NCI-H446 (cell line): ENCODE measurements at places on chromosomes 3 and 15.

DNA sequence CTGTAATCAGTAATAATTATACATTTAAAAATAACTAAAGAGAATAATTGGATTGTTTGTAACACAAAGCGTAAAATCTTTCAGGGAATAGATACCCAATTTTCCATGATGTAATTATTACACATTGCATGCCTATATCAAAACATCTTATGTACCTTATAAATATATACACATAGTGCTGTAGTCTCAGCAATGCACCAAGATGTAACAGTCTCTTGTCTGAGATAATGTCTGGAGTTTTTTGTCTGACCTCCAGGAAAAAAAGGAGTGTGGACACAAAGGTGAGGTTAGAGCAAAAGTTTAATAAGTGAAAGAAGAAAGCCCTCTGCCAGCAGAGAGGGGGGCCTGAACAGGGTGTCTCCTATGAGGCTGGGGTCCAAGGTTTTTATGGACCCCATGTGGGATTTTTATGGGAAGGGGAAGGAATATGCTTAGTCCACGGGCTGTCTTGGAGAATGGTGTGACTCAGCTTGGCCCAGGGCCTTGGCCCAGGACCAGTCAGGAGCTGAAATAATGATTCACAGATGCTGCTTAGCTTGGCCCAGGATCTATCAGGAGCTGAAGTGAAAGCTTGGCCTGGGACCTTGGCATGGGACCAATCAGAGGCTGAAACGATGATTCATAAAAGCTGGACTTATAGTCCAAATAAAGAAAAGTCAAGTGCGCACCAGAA, 545.0 kb downstream of the ZPLD1 start:
- DNase-seq, result peak; percentile 91

DNA sequence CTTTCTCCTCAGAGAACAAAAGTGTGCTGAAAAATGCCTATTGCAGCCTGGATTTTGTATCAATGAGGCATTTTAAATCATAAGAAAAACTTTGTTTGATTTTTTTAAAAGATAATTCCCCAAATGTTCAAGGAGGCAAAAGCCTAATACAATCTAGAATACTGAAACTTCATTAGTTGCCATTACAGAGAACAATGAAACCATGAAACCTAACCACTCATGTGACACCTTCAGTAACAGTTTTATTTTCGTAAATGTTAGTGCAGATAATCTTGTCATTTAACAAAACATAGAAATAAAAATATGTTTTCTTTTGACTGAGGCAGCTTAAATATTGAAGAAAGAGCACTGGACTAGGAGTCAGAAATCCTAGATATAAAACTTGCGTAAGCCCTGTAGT, 655.9 kb downstream of the RBMS3 start:
- no peak for DNase-seq

DNA sequence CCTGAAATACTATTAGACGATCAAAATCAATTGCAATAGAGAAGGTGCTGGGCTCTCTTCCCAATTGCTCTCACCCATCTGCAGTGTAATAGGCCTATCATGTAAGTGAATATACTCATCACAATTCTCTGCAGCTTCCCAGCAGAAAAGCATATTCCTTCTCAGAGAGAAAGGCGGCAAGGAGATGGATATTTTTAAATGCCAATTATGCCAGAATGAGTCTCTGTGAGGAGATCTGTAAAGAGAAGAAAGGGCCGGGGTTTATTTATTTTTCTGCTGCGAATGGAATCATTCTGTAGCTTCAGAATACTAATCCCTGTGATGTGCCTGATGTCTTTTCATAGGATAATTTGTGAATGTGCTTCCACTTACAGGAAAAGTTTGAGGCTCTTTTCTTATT, 112.0 kb downstream of the APBA2 start:
- no peak for DNase-seq

GRCh38 chr3:119323723-119324085, 29.5 kb downstream of the ARHGAP31 start:
- DNase-seq, result no peak

GRCh38 chr3:108114423-108115065, 23.7 kb upstream of the CD47 start:
- DNase-seq, result no peak

DNA sequence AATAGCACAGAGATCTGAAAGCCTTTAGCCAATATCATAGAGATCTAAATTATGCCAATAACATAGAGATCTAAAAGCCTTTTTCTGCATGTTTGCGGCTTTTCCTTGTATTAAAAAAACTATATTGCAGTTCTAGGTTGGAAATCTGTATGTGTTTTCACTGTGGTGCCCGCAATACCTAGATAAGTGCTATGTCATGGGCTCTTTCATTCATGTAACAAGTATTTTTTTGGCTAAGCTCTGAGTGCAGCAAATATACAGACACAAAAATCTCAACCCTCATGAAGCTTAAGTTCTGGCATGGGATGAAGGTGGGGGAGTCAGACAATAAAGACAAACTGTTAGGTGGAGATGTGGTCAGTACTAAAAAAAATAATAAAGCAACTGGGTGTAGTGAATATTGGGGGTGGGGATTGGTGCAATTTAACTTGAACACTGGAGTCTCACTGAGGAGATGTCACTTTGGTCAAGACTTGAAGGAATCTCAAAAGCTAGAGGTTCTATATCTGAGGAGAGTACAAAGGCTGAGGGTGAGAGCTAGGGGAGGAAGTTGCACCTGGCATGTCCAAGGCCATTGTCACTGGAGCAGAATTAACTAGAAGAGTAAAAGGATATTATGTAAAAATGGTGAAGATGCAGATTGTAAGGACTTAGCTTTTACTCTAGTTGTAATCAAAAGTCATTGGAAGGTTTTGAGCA, 973 bp downstream of the BUB1B start:
- DNase-seq, result no peak

DNA sequence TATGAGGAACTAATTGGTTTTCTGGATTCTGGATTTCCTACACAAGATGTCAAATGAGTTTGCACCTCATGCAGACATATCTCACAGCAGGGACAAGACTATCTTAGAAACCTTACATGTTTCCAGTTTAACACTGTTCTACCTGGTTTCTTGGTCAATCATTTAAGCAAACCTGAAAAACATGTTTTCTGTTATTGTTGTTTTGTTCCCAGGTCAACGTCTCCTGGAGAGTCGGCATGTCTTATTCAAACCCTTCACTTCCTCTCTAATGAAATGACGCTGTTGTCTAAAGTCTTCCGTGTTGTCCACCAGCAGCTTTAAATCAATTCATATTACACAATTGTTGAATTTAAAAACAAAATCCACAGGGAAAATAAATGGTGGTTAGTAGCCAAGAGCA, 150.9 kb downstream of the CNTN3 start:
- no peak for DNase-seq

DNA sequence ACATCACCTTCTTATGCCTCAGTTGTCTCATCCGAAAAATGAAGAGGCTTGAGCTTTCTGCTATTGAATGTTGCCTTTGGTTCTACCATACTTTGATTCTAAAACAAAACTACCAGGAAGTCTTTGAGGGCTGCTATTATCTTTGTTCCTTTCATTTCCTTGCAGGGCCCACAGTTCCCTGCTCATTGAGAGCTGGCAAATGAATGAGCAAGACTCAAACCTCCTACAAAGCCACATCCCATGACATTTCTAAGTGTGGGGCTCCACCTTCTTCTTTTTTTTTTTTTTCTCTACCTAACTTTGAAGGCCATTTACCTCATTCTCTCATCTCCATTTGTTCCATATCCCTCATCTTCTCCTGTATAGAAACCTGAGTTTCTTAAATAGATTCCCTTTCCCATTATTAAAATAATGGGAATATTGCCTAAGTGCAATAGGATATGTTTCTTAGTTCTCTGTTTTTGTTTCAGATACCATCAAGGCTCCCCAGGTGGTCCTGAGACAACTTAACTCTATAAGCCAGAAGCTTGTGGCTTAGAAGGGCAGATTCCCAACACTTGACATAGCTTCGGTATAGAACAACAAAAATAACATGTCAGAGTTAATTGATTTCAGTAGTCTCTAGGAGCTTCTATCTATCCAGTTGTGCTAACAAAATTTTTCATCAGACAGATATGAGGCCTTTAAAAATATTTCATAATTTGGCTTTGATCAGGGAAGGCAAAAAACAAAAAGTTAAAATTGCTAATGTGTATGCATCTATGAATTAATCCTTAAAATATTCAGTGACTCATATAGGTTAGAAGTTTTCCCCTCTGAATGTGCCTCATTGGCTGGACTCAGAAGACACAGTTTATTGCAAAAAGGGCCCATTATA, 951.6 kb downstream of the TUSC7 start:
- DNase-seq, result no peak

DNA sequence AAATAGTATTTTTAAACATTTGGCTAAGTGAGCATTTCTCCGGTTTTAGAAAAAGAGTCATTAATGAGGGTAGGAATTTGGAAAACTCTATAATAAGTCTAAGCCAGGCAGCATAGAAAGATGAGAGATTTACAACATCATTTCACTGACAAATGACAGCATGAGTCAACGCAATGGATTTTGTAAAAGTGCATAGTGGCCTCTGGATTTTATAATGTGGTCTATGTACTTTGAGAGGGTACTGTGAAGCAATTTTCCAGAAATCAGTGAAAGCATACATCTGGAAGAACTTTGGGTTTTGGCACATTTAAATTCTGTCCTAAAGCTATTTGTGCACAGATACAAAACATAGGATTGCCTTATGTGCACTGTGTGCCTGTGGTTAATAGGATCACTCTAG, 130.8 kb upstream of the CCNL1 start:
- DNase-seq, result peak; percentile 35

GRCh38 chr15:68228971-68229385, 550 bp downstream of the CLN6 start:
- DNase-seq, result no peak

DNA sequence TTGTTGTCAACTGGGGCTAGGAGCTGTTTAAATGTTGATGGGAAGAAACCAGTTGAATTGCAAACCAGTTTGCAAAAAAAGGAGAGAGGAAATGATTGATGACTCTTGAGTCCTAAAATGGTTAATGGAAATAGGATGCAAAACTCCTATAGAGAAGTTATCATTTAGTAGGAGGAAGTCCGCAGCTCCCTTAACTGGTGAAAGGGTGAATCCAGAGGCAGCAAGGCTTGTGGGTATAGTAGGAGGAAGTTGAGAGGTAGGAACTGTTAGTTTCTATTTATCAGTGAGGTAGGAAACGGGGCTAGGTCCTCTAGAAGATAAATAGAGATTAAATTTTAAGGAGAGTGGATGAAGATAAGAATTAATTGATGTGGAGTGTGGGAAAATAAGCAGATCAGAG, 15.4 kb downstream of the IREB2 start:
- DNase-seq, result no peak

DNA sequence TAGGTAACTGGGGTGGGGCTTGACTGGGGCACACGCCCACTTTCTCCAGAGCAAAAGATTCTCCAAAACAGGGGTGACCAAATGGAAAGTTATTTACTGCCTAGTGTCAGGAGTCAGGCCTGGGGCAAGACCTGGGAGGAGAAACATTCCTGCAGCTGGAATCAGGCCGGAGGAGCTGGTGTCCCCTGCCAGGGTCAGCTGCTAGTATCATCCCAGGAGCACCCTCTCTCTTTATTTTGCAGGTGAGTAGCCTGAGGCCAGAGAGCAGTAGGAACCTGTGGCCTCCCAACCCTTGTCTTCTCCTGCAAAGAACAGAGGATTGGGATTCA, 32.9 kb downstream of the DNAJB8 start:
- DNase-seq, result no peak
